Cardiac atrium fibroblast (primary cell): ENCODE measurements at places on chromosomes 12 and 14. TPM values are rescaled to one million over a fixed set of nuclear protein-coding genes. Genes with fewer than 3 reads are reported as not detected.

Gene TROAP
- 4.1 and 7.6 TPM in 2 replicates for total RNA-seq

Gene ETFBKMT
- 0.72 and 3.2 TPM in 2 replicates for total RNA-seq

Gene A2ML1
- not detected in 2 replicates for total RNA-seq

Gene CCNK
- 16.1 and 23.8 TPM in 2 replicates for total RNA-seq

Gene SLC11A2
- total RNA-seq = 33.2 and 44.7 TPM in 2 replicates

Gene CMA1
- not detected in 2 replicates for total RNA-seq

Gene GLI1
- total RNA-seq = not detected in 2 replicates

Gene POP5
- 20.7 and 28.0 TPM in 2 replicates for total RNA-seq

Gene OASL
- not detected in 2 replicates for total RNA-seq

Gene MYO1H
- total RNA-seq = not detected in 2 replicates

Gene ELK3
- total RNA-seq = 15.5 and 15.7 TPM in 2 replicates

Gene LRRC10
- total RNA-seq = not detected in 2 replicates

Gene DPPA3
- total RNA-seq = not detected in 2 replicates

Gene MYF6
- not detected in 2 replicates for total RNA-seq

Gene LBHD2
- not detected in 2 replicates for total RNA-seq

Gene CABP1
- 0.81 and 2.9 TPM in 2 replicates for total RNA-seq

Gene AKAP5
- total RNA-seq = 0.32 and 0.36 TPM in 2 replicates

Gene REP15
- total RNA-seq = 0.54 and 0.65 TPM in 2 replicates

Gene IKZF4
- 0.90 and 1.1 TPM in 2 replicates for total RNA-seq

Gene CACNA2D4
- total RNA-seq = not detected in 2 replicates

Gene KRT6C
- not detected in 2 replicates for total RNA-seq

Gene IAPP
- not detected in 2 replicates for total RNA-seq

Gene MSI1
- total RNA-seq = 1.5 TPM in 1 of 2 replicates, not detected in the other

Gene FAIM2
- total RNA-seq = 18.8 and 21.5 TPM in 2 replicates

Gene HVCN1
- 3.4 TPM in 2 replicates for total RNA-seq

Gene MANSC4
- total RNA-seq = not detected in 2 replicates

Gene EPYC
- total RNA-seq = not detected in 2 replicates

Gene DNAJC22
- 0.72 and 1.5 TPM in 2 replicates for total RNA-seq

Gene SUSD6
- total RNA-seq = 12.6 and 20.4 TPM in 2 replicates

Gene AHSA1
- 93.0 and 104 TPM in 2 replicates for total RNA-seq

Gene NOS1
- total RNA-seq = not detected in 2 replicates

Gene ORMDL2
- total RNA-seq = 20.4 and 24.9 TPM in 2 replicates

Gene ADAM21
- 1.3 and 1.4 TPM in 2 replicates for total RNA-seq

Gene CARMIL3
- 0.16 TPM in 1 of 2 replicates, not detected in the other for total RNA-seq

Gene RNFT2
- 0.36 and 3.7 TPM in 2 replicates for total RNA-seq

Gene TRHDE
- 0.90 TPM in 1 of 2 replicates, not detected in the other for total RNA-seq

Gene TAPBPL
- total RNA-seq = 12.6 and 19.3 TPM in 2 replicates

Gene TMTC1
- 90.8 and 114 TPM in 2 replicates for total RNA-seq
